ENCODE measurements at places on chromosomes 6 and 20.

DNA sequence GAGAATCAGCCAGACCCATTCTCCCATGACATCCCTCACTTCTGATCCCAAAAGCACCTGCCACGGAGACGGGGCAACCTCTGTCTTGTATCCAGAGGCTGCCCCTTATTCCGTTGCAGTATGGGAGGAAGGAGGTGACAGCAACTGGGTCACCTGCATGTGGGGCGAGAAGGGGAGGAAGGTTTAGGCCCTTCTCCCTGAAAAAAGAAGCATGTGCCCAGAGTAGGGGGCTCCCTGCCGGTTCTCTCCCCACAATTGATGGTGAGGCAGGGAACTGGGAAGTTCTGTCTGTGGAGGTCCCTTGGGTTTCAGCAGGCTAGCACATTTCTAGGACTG, 49.3 kb upstream of the FANCE start:
- no peak for DNase-seq

DNA sequence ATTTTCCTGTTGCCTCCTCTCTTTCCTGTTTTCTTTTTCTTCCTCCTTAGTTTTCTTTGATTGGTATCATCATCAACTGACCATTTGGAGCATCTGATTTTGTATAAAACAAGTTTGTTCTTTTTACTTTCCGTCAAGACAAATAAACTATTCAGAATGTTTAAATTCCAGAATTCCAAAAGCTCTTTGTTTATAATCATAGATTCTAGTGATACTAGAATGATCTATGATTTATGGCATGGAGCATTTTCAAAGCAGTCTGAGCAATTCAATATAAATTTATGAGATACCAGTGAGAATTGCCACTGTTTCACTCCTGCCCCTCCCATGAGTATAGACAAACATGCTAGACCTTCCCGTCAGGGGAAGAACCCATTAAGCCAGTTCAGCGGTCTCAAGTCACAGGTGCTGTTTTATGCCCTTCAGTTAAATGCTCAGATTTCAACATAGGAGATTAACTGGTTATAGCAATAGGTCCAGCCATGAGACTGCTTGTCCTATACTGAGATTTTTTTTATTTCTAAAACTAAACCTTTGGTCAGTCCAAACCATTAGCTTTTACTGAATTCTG, 60.7 kb downstream of the GRIK2 start:
- DNase-seq: no peak

GRCh38 chr20:46334303-46334904, 26.1 kb upstream of the CDH22 start:
- DNase-seq: no peak

DNA sequence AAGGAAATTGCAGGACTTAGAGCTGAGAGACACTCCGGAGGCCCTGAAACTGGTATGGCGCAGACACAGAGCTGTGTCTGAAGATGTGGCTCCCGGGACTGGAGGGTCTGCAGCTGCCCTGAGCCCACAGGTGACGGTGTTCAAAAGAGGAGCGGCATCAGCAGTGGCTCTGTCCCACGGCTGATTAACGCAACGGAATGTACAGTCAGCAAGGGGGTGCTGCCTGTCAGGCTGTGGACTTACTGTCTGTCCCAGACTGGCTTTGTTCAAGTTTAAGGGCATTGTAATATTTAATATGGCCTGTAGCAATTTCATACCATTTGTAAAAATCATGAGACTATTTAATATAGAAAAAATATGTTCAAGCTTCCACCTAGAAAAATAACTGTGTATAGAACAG, 228.0 kb upstream of the TAB2 start:
- no peak for DNase-seq

DNA sequence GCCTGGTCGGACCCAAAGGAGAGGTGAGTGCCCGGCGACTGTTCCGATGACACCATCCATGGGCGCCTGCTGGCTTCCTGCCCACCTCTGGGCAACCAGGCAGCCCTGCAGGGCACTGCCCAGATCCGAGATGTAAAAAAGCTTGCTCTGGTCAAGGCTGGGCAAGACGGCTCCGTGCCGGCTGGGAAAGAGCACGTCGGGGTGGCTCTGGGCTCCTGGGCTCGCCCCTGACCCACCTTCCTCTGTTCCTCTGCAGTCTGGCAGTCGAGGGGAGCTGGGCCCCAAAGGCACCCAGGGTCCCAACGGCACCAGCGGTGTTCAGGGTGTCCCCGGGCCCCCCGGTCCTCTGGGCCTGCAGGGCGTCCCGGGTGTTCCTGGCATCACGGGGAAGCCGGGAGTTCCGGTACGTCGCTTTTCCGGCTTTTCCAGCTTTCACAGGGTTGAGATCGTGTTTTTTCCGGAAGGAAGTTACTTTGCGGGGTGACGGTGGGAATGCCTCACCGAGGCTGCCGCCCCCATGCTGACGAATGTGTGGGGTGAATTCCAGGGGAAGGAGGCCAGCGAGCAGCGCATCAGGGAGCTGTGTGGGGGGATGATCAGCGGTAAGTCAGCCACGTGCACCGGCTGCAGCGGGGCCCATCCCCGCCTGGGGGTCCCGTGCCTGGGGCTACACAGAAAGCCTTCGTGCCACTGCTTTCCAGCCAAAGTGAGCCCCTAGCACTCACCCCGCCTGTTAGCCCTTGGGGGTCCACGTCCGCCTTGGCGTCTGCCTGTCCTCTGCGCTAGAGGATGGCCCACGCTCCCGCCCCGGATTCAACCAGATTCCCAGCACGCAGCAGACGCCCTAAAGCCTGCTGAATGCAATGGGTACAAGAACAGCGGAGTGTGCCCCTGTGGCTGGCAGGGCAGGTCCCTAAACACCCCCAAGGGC, 19.3 kb downstream of the COL9A3 start:
- DNase-seq: no peak

- DNase-seq: no peak
Measured at GRCh38 chr6:142942238-142942637, 2.7 kb downstream of the HIVEP2 start.

DNA sequence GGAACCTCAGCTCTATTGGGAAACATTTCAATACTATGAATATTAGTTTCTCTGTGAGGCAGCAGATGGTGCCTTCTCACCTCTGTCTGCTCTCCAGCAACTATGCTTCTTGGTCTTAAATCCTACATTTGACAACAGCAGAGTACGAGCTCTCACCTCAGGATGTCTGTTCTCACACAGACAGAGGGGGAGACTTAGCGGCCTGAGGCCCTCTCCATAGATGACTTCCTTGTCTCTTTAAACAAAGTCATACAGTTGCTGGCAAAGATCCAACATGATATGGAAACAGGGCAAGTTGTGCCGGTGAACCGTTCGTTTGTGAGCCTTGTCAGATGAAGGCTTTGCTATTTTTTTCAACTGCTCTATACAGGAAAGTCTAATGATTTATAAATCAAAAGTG, 43.7 kb upstream of the GABRR1 start:
- no peak for DNase-seq

DNA sequence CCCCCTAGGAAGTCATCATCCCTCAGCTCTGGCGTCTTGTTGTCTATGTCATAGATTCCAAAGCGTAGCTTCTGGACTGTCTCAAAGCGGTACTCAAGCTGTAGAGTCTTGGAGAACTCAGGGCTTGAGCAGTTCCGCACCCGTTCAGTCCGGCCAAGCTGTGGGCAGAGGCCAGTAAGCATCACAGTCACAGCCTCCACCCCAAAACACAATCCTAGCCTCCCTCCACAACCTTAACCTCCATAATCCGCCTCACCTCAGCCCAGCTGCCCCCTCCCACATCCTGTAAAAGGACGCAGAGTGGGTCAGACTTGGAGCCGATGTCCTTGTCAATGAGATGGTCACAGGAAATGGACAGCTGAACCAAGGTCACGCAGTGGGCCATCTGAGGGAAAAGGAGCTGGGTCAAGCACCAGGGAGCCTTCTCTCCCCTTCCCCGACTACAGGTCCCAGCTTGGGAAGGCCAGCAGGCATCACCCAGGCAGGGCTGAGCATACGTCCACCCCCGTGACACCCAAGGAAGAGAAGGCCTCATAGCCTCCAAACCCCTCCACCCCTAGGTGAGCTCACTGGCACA, 17.0 kb downstream of the SPAG4 start:
- no peak for DNase-seq

GRCh38 chr6:108309844-108310243, 15.0 kb downstream of the AFG1L start:
- DNase-seq: no peak

GRCh38 chr6:41767112-41767833, 12.4 kb downstream of the FRS3 start:
- no peak for DNase-seq

DNA sequence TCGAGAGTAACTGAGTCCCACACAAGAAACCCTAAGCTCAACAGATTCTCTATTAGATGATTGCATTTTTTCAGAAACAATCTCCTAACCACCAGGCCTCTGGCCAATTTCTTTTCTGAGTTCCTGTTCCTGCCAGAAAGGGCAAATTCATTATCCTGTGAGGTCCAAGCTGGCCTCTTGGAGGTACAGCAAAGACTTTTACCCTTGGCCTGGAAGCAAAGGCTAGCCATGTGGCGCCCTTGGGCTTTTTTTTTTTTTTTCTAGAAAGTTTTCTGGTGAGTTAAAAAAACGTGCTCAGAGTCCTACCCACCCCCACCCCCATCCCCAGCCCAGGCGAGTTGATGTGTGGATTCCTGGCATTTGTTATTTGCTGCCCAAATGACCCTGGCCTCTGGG, 59.0 kb upstream of the EEF1A1 start:
- no peak for DNase-seq

DNA sequence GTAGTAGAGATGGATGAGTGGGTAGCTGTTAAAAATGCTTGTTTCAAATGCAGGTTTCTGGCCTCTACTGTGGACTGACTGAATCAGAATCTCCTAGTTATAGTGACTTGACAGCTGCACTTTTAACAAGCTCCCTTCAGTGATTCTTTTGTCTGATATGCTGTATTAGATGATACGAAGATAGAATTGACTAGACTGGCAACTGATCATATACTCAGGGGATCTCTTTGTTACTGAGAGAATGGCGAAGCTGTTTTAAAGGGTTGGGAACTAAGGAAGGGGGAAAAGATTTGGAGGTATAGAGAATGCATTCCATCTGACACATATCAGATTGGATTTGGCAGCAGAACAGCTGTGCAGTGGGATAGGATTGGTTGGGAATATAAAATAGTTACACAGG, 7.0 kb downstream of the ENPP4 start:
- no peak for DNase-seq

GRCh38 chr6:210778-211374, 81.4 kb upstream of the DUSP22 start:
- no peak for DNase-seq

DNA sequence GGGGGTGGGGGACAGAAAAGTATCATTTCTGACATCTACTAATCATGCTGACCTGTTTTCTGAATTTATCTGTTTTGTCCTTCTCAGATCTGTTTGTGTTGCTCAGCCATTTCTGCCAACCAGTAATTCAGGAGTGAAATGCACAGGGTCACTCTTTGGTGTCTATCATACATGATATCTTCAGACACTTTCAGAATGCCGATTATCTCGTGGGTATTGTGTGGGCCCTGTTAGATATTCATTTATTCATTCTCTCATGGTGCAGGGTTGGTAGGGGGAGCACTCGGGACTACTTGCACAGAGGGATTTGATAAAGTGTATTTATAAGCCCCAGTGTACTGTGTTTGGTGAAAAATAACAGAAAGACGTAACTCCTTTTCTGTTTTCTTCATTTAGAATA, 101.2 kb upstream of the CITED2 start:
- no peak for DNase-seq

- DNase-seq: no peak
Measured at GRCh38 chr6:138577151-138577915, 78.0 kb upstream of the NHSL1 start.

- DNase-seq: no peak
Measured at GRCh38 chr20:1775117-1775516, 117.5 kb upstream of the SIRPG start.

GRCh38 chr20:38286586-38287531, 17.1 kb upstream of the BPI start:
- no peak for DNase-seq

DNA sequence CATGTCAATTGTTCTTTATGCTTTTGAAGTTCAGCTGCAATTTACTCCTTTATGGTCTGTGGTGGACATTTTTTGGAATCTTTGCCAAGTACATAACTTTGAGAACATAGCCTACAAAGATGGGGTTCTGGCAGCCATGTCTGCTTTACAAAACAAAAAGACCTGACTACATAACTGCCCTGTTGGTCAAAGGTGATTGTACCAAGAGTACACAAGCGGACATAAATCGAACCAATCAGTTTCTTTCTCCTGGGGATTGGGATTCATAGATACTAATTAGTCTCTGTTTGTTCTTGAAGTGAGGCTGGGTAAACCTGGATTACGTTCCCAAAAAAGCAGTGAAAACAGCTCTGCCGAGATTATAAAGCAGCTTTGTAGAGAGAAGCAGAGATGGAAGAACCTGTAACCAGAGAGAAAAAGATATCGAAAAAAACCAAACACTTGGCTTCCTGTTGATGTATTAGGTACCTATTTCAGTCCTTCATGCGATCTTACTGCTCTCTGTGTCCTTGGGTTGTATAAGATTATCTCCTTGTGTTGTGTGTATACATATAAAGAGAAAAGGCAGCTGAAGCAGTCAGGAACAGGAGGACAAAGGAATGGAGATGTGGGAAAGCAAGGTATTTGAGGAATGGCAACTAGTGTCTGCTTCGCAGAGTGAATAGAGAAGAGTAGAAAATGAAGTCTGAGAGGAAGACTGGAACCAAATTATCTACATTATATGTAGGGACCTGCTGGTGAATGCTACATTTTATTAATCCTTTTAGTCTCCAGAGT, 2.7 kb upstream of the ZFAND3 start:
- no peak for DNase-seq

DNA sequence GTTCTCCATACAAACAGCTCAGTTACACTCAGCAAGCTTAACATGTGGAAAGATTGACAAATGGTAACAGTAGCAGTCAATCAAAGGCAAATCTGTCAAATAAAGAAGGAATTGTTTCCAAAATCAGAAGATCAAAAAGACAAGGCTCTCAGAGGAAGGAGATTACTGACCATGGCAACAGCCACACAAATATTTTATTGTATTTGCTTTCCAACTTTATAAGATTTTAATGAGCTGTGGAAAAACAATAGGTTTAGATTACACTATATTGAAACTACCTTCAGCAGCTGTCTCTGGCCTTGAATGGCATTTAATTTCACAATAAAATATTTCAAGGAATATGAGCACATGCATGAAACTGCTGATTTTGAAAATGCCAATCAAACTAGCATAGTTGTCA, 1143.9 kb upstream of the GJE1 start:
- DNase-seq: no peak

DNA sequence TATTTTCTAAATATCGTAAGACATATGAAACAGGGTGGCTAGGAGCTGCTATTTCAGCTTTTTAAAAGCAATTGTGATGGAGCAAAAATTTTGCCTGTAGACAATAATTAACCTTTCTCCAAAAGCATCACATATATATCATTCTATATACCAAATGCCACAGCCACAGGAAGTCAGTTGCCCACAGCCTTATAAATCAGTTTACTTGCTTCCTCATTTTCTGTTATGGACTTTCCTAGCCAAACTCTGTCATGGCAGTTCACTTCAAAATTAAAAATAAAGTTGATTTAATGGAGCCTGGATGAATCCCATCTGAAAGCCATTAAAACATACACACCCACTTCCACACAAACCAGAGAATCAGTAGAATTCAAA, 93.4 kb upstream of the NHSL1 start:
- DNase-seq: no peak

- DNase-seq: no peak
Measured at GRCh38 chr6:82832811-82833210, 232.8 kb downstream of the UBE3D start.
